Frontal cortex (tissue), 4 donors: ENCODE measurements at places on chromosomes 5 and 9.

GRCh38 chr9:109967651-109968642, 187.9 kb downstream of the PALM2AKAP2 start:
- DNase-seq, result no peak

DNA sequence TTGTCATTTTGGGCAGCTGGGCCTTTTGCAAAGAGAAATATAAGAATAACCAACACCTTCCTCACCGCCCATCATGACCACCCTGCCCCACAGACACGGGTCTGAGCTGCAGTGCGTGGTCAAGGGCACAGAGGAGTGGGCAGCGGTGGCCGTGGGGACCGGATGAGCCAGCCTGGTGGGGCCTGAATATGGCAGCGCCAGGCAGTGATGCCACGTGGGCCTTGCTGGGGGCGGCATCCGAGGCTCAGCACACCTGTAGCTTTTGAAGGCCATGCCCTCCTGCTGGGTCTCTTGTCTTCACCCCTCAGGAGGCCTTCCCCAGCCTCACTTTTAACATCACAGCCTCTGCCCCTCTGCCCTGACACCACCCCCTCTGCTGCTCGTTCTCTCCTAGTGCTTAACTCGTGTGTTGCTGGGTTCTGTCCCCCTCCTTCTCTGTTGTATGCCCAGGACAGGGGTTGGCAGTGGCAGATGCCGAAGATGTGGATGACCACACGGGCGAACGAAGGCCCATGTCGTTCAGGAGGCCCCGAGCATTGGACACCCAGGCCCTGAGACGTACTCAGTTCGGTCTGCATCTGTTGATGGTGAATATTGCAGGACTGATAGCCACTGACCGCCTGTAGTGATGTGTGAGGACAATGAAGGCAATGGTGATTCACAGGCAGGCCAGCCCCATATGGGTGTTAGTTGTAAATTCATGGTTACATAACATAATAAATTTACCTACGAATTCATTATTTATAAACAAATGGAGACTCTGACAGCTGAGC, 46.0 kb downstream of the AHRR start:
- no peak for DNase-seq

DNA sequence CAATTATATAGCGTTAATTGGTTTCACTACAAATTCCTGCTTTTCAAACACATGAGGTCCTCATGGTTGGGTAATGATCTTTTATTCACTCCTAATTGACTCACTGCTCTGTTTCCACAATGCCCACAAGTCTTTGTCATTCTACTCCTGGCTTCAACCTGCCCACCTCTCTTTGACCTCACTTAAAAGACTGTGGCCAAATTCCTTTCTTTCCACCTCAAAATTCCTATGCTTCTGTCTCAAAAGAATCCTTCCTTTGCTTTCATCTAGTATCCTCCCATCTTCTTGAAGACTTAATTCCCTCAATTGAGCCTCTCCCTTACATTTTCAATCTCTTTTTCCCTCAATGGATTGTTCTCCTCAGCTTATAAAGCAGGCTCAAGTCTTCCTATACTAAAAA, 4.9 kb downstream of the APBA1 start:
- DNase-seq, result no peak

- no peak for DNase-seq
These were observed 155.8 kb downstream of the PBX3 start for GRCh38 chr9:125902831-125903512.

- DNase-seq, result no peak
These were observed 76.6 kb upstream of the PPP1R26 start for GRCh38 chr9:135402739-135403695.

DNA sequence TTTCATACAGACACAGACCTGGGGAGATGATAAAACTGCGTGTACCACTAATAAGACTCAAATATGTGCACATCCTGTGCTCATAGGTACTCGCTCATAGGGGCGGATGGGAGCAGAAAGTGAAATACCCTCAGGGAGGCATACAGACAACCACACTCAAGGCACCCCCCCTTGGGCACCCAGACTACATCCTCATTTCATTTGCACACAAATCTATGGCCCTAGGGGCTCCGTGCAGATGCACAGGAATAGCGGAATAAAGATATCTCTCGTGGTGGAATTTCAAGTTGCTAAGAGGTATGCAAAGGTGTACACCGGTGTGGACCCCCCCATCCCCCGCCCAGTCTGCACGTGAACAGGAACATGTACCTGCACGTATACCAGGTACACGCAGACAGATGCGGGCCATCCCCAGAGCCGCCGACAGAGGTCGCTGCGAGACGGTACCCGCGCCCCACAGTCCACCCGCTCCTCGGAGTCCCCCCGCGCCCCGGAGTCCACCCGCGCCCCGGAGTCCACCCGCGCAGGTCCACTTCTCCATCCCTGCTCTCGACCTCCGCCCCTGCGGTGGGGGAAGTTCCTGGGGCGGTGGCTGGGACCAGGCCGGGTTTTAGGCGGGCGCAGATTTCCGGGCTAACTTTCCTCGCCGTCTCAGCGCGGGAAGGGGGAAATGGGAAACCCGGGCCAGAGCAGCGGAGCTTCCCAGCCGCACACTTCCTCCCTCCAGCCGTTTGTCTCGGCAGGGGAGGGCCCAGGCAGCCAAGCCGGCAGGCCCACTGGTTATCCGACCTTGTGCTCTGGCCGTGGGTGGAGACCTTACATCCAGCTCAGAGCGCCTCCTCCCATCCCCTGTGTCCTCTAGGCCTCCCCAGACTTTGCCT, 1.0 kb upstream of the IL12B start:
- DNase-seq, result peak; percentile 61

DNA sequence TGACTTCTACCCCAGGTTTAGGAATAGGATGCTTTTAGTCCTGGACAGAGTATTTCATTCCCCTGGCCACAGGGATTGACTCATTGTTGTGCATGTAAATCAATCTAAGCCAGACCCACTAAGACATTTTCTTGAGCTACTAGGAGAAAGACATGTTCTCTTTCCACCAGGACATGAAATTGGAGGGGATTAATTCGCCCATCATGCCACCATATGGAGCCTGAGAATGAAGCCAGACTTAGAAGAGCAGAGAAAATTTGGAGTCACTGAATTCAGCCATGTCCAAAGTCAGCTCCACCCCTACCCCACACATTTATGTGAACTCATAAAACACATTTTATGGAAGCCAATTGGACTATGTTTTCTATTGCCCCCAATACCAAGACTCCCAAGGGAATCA, 322.5 kb downstream of the NFIB start:
- DNase-seq, result no peak
